ENCODE measurements at places on chromosomes 3 and 15. TPM values are rescaled to one million over a fixed set of nuclear protein-coding genes. Genes with fewer than 3 reads are reported as not detected.
A peak's percentile ranks its signal among the peaks of the same experiment; 100 is the strongest.

KBTBD12 gene
- total RNA-seq = 29.7 TPM

- no peak for DNase-seq
Observed at GRCh38 chr15:74793135-74794028, 11.5 kb downstream of the CSK start.

PPIP5K1 gene
- 10.5 TPM for total RNA-seq

DNA sequence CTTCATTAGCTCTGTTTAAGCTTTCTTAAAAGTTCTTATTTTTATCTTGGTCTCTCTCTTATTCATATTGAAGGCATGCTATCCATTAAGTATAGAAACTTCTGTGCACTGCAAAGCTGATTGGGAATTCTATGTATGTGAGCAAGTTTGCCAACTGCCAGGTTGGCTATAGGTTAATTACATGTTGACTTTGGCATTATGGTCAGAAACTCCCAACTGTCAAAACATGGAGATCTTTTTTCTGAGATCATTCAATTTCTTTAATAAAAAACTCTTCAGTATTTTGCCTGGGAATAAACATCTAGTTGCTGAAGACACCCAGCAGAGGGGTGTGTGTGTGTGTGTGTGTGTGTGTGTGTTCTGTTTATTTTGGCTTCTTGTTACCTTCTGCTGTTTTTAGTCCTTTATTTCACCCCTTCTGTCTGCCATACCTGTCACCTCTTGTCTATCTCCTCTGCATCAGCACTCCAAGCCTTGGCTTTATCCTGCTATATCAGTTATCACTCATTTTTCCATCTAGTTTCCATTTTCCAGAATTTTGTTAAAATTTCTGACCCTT, 1.3 kb upstream of the ARL14 start:
- DNase-seq = no peak

DNA sequence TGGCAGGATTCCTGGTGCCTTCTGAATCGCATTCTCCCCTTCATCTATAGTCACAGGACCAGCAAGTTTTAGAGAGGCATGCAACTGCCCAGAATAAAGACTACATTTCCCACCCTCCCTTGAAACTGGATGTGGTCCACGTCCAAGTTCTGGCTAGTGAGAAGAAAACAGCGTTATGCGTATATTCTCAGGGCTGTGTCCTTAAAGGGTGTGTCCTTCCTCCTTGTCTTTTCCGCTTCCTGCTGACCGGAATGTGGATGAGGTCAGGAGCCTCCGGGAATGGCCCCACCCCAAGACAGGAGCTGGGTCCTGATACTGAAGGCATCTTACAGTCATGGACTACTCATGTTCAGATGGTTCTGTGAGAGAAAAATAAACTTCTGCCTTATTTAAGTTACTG, 20.2 kb downstream of the CHST2 start:
- peak; percentile 58 for DNase-seq

GRCh38 chr15:59797756-59798604, 108.9 kb upstream of the BNIP2 start:
- no peak for DNase-seq

GRCh38 chr3:171283848-171284222, 176.4 kb downstream of the TNIK start:
- DNase-seq = no peak

GRCh38 chr15:73021139-73021621, 31.1 kb upstream of the NEO1 start:
- DNase-seq = no peak

A4GNT gene
- not detected for total RNA-seq

DNA sequence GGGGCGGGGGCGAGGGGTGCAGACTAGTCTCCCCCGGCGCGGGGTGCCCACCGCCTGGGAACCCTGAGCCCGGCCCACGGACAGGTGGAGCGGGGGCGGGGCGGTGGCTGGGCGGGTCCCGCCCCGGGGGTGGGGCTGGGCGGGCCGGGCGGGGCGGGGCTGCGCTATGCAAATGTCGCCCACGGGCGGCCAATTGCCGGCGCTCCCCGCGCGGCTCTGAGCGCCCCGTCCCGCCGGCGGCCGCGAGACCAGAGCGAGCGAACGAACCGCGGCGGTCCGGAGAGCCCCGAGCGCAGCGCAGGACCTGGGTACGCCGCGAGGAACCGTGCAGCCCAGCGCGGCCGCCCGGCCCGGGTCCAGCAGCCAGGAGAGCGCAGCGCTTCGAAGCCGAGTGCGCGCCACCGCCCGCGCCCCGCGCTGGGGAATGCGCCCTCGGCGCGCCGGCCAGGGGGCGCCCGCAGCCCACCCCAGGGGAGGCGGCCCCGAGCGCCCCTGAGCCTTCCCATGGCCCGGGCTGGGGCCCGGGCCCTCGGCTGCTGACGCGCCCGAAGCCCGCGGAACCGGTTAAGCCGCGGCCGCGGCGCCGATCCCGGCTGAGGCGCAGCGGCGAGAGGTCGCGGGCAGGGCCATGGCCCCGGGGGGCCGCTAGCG, at the start of gene SEMA3F:
SEMA3F (plus strand) TSS at position 485 of the 651 bp plus-strand sequence. CDS start 4,299 bp downstream, outside the sequence.
- peak; percentile 65 for DNase-seq

DNA sequence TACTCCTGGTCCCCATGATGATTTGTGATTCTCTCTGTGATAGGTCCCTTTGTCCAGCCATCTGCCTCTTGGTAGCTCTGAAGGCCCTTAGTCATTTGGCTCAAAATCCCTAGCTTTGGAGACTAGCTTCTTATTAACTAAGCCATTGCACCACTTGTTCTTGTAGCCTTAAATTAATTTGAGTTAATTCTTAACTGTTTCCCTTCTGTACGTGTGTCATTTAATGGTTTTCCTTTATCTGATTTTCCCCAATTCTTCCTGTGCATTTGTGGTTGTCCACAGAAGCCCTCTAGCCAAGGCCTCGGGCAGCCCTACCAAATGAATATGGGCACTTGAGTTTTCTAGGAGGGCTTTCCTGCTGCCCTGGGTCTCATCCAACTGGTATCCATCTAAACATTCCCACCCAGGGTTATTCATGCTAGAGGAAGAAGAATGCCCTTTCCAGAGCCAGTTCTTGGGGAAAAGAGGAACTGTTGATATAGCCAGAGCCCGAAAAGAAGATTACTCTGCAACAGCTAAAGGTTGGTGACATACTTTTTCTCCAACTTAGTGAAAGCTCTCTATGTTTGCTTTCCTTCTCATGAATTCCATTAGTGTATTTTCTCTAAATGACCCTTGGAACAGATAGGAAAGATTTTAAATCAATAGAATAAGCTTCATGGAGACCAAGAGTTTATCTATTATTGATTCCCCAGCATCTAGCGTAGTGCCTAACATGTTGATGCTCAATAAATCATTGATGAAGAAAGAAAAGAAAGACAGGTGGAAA, 44.2 kb upstream of the ZBTB38 start:
- no peak for DNase-seq

VPS13C gene
- total RNA-seq = 30.7 TPM

- no peak for DNase-seq
Observed at GRCh38 chr3:119616056-119616455, 18.4 kb downstream of the PLA1A start.

DNA sequence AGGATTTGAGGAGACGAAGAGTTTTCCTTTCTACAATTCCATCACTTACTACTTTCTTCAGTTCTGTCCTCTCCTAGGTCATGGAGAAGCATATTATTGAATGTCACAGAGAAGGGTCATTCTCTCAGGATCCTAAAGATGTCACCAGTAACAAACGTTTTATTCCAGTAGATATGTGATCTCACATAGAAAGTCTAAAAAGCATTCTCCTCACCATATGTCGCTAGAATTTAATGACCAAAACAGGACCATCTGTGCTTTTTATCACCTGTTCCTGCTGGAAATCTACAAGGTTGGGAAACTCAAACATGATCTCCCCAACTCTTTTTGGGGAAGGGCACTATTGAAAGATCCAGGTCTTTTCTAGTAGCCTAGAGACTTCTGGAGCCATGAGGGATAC, 24.0 kb upstream of the FRMD5 start:
- DNase-seq = no peak

- DNase-seq = peak; percentile 88
Observed at GRCh38 chr3:194255252-194256039, 95.7 kb downstream of the CPN2 start.

DAPK2 gene
- 45.1 TPM for total RNA-seq

- no peak for DNase-seq
Observed at GRCh38 chr15:69323893-69324430, 25.2 kb downstream of the PAQR5 start.

- DNase-seq = no peak
Observed at GRCh38 chr3:71046791-71047190, 536.7 kb downstream of the FOXP1 start.

GRCh38 chr15:65069179-65069578, 1.4 kb upstream of the RASL12 start:
- peak; percentile 75 for DNase-seq

DNA sequence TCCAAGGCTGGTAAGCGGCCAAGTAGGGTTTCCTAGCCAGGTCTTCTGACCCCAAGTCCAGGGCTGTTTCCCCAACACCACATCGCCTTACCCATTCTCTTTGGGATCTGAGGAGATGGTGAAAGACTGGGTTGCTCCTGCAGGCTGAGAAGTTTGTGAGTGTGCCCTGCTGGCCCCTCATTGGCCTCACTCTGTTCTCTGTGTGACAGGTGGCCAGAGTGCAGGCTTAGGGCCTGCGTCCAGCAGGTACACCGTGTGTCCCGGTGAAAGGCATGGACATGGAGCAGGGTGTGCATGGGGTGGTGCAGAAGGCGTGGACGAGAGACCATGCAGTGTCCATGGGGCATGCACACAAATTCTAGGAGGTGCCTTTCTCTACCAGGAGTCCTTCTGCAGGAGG, 91.3 kb downstream of the DGKG start:
- no peak for DNase-seq

DNA sequence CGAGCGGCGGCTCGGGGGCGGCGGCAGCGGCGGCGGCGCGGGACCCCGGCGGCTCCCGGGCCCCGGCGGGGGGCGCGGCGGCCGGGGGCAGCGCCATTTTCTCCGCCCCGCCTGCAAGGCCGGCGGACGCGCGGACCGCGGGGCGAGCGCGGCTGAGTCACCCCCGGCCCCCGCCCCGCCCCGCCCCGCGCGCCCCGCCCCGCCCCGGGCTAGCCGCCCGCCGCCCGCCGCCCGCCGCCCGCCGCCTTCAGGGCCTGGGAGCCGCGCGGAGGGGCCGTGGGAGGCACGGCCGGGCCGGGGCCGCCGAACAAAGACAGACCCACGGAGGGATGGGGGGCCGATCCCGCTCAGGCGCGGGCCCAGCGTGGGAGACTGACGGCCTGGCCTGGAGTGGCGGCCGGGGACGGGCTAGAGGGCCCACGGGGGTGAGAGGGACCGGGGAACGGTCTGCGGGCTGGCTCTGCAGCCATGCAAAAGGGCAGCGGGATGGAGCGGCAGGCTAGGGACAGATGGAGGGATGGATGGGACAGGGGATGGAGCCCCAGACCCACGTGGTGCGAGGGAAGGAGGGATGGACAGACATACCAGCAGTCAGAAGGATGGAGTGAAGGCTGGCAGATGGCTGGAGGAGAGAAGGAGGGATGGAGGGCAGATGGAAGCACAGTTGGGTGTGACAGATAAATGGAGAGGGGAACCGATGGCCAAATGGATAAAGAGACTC, at the start of gene EIF4E3:
EIF4E3 (minus strand) TSS at position 132 of the 721 bp plus-strand sequence; CDS start at position 97, 35 bp downstream.
- peak; percentile 46 for DNase-seq

- peak; percentile 80 for DNase-seq
Observed at GRCh38 chr3:52453496-52454249, at the start of gene TNNC1. TNNC1 (minus strand) TSS chr3:52454041; CDS start chr3:52454015, 26 bp downstream.

- DNase-seq = no peak
Observed at GRCh38 chr3:98890965-98891910, 10.3 kb downstream of the DCBLD2 start.

SMCO1 gene
- total RNA-seq = 75.5 TPM

MORC1 gene
- not detected for total RNA-seq

Data from heart left ventricle (tissue), 16 donors.